Upper lobe of right lung (tissue), 1 donor: ENCODE measurements at places on chromosomes 12 and 14. TPM values are rescaled to one million over a fixed set of nuclear protein-coding genes. Genes with fewer than 3 reads are reported as not detected.

Gene RHEBL1
- total RNA-seq, result 1.1 TPM

DNA sequence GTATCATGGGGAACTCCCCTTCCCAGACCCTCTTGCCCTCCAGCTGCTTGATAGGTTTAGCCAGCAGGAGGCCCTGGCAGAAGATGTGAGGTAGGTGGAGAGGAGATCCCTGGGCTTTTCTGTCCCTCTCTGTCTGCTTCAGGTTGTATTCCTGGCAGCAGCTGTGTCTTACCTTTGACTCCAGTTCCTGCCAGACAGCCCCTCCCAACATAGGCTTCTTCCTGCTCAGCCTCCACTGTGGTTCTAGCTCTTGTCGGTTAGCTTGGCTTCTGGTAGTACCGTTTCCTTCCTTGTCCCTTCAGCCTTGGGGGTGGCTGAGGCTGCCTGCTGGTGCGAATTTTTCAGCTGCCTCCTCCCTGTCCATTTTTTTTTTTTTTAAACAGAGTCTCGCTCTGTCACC is 215.7 kb upstream of the CRY1 start:
- H3K36me3 ChIP-seq, result no peaks in the 10 kb centered on the region
- H3K4me3 ChIP-seq, result no peak overlapping the region
- no peak overlapping the region for H3K27ac ChIP-seq
- no peak for DNase-seq

Gene HNF1A
- total RNA-seq, result not detected

Gene GALNT16
- total RNA-seq, result 3.0 TPM

DNA sequence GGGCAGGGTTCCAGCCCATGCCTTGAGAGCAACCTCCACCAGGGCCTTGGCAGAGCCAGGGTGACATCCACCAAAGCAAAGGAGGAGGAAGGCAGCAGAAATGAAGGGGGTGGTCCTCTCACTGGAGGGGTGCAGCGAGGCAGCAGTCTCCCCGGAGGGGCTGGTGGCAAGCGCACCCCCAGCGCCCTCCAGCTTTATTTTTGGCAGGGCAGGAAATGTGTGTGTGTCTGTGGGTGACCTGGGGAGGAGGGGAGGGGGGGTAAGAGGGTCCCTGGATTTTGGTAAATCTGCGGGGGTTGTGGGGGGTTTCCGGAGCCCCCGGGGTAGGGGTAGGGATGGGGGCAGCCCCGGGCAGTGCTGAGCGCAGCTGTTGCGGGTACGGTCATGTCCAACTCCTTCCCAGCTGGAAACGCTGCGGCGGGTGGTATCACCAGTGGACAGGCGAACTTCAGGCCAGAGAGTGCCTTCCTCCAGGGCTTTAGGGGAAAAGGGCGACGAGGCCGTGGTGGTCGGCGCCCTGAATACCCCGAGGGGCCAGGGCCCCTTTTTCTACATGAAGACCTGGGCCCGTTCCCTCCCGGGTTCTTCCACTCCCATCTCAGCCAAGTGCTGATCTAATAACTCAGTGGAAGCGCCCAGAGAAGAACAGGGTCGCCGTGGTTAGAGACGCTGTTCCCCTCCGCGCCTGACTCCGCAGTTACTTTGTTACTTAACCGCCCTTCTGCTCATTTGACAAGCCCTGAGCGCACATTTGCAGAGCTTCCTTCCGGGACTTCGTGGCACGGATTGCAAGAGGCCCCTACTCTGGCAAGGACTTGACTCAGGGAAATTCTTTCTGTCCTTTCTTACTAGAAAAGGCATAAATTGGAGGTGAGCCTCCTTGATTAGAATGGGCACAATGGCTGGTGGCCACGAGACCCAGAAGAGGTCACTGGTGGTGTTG is 55.2 kb downstream of the FOS start:
- peak overlapping the region; percentile 72 for H3K27ac ChIP-seq
- H3K27me3 ChIP-seq, result no peaks in the 10 kb centered on the region
- DNase-seq, result peak; percentile 69
- peaks cover under 1% of the 10 kb centered on the region for H3K4me1 ChIP-seq
- no peaks in the 10 kb centered on the region for H3K36me3 ChIP-seq

Gene INHBC
- total RNA-seq, result not detected

DNA sequence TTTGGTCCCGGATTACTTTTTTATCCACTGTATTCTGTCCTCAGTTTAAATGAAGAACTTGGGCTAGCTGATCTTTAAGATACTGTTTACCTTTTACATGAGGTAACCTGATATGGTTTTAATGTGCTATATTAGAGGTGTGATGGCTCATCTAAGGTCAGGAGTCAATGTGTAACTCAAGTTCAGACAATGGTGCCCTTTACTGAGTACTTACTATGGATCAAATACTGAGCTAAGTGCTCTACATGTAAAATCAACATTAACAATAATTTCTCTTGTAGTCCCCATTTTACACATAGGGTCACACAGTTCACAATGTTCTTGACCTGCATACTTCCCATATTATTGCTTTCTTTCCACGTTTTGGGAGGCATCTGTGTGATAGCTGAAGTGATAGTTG is 79.2 kb downstream of the CEP83 start:
- no peak overlapping the region for H3K27ac ChIP-seq
- DNase-seq, result no peak
- no peaks in the 10 kb centered on the region for H3K4me1 ChIP-seq
- H3K4me3 ChIP-seq, result no peak overlapping the region

GRCh38 chr14:102779574-102780315 is 2.5 kb downstream of the TRAF3 start:
- H3K27ac ChIP-seq, result no peak overlapping the region
- H3K36me3 ChIP-seq, result no peaks in the 10 kb centered on the region
- H3K27me3 ChIP-seq, result no peaks in the 10 kb centered on the region
- H3K4me1 ChIP-seq, result peaks cover 27% of the 10 kb centered on the region
- DNase-seq, result no peak

DNA sequence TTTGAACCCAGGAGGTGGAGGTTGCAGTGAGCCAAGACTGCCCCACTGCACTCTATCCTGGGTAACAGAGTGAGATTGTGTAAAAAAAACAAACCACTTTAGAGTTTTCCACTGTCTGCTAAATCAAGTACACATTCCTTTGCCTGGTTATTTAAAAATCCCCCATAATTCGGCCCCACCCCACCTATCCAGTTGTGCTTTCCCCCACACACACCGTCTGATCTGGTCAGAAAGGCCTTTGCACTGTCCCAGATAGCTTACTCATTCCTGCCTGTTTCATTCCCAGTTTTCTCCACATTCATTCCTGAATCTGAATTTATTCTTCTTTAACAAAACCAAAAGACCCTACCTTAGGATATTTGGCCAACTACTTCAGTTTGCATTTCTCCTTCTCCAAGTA is 29.5 kb downstream of the NINJ2 start:
- peaks cover 36% of the 10 kb centered on the region for H3K4me1 ChIP-seq
- H3K27ac ChIP-seq, result peak overlapping the region; percentile 83
- H3K36me3 ChIP-seq, result no peaks in the 10 kb centered on the region
- DNase-seq, result no peak
- no peak overlapping the region for H3K4me3 ChIP-seq
- no peaks in the 10 kb centered on the region for H3K27me3 ChIP-seq

GRCh38 chr12:92529944-92530343 is 172.8 kb upstream of the PLEKHG7 start:
- no peaks in the 10 kb centered on the region for H3K27me3 ChIP-seq
- H3K4me1 ChIP-seq, result no peaks in the 10 kb centered on the region
- H3K27ac ChIP-seq, result no peak overlapping the region
- H3K4me3 ChIP-seq, result no peak overlapping the region
- H3K36me3 ChIP-seq, result no peaks in the 10 kb centered on the region

Gene SLIRP
- 71.1 TPM for total RNA-seq

- H3K27me3 ChIP-seq, result no peaks in the 10 kb centered on the region
- H3K27ac ChIP-seq, result no peak overlapping the region
- no peaks in the 10 kb centered on the region for H3K4me1 ChIP-seq
- H3K36me3 ChIP-seq, result peaks cover 39% of the 10 kb centered on the region
Observed at GRCh38 chr12:88166179-88166578, 24.1 kb downstream of the TMTC3 start.

Gene MUCL1
- total RNA-seq, result not detected

GRCh38 chr14:67908052-67908754 is 88.6 kb downstream of the RAD51B start:
- H3K4me1 ChIP-seq, result no peaks in the 10 kb centered on the region
- no peaks in the 10 kb centered on the region for H3K27me3 ChIP-seq
- no peaks in the 10 kb centered on the region for H3K36me3 ChIP-seq
- no peak for DNase-seq
- H3K27ac ChIP-seq, result no peak overlapping the region
- no peak overlapping the region for H3K4me3 ChIP-seq

- no peaks in the 10 kb centered on the region for H3K36me3 ChIP-seq
- H3K27ac ChIP-seq, result no peak overlapping the region
- H3K4me1 ChIP-seq, result no peaks in the 10 kb centered on the region
- H3K4me3 ChIP-seq, result no peak overlapping the region
- DNase-seq, result no peak
Observed at GRCh38 chr12:130117233-130117632, 45.0 kb upstream of the FZD10 start.

- no peak overlapping the region for H3K27ac ChIP-seq
- H3K4me3 ChIP-seq, result no peak overlapping the region
- DNase-seq, result no peak
- H3K36me3 ChIP-seq, result peaks cover 61% of the 10 kb centered on the region
- H3K4me1 ChIP-seq, result peaks cover 4% of the 10 kb centered on the region
Observed at GRCh38 chr12:112025808-112026375, 12.7 kb downstream of the ERP29 start.

- H3K27me3 ChIP-seq, result no peaks in the 10 kb centered on the region
- peak overlapping the region; percentile 55 for H3K4me3 ChIP-seq
- H3K36me3 ChIP-seq, result no peaks in the 10 kb centered on the region
- no peak for DNase-seq
Observed at GRCh38 chr12:57852200-57852599, 5.7 kb upstream of the CTDSP2 start.

DNA sequence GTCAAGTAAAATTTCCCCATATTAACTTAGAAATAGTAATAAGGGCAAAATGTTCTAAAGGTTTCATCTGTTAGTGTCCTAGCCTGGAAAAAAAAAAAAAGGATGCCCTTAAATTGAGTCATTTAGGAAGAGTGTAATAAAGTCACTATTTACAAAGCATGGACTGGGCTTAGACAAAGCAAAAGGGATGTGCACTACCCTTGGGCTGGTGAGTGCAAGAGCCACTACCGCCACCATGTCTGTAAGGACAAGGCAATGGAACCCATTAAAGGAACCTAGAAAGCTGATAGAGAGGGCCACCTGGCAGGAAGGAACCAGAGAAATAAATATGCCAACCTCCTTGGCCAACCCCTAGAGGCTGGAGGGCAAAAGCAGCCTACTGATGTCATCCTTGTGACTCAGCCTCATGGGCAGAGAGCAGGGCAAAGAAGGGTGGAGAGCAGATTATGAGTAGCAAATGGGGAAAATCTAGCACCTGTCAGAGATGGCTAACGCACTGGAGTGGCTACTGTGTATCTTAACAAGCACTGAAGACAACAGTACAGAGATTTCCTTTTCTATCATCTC is 59.5 kb upstream of the FUT8 start:
- H3K36me3 ChIP-seq, result no peaks in the 10 kb centered on the region
- no peak overlapping the region for H3K4me3 ChIP-seq
- no peak overlapping the region for H3K27ac ChIP-seq
- no peaks in the 10 kb centered on the region for H3K27me3 ChIP-seq
- DNase-seq, result no peak

Gene CCDC38
- total RNA-seq, result not detected

DNA sequence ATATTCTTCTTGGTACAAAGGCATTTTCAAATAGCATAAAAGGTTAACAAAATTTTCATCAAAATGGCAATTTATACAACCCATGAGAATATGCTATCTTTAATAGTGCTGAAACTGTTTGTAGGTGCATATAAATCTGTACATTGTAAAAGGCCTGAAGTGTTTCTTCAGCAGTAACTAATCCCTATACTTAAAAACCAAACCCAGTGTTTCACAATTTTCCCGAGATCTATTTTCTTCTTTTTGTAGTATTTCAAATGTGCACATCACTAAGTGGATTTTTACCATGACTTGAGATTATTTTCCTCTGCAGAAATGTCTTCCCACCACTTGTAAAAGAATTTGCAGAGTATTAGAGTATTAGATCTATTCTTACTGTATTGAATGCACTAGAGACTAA is 76.5 kb downstream of the FERMT2 start:
- H3K27me3 ChIP-seq, result no peaks in the 10 kb centered on the region
- H3K36me3 ChIP-seq, result peaks cover 80% of the 10 kb centered on the region
- H3K27ac ChIP-seq, result no peak overlapping the region
- DNase-seq, result no peak
- H3K4me3 ChIP-seq, result no peak overlapping the region

- H3K27ac ChIP-seq, result no peak overlapping the region
- no peaks in the 10 kb centered on the region for H3K27me3 ChIP-seq
- DNase-seq, result no peak
- no peak overlapping the region for H3K4me3 ChIP-seq
- H3K36me3 ChIP-seq, result no peaks in the 10 kb centered on the region
Observed at GRCh38 chr12:43676183-43676813, 82.3 kb downstream of the PUS7L start.

- H3K4me1 ChIP-seq, result no peaks in the 10 kb centered on the region
- no peak overlapping the region for H3K4me3 ChIP-seq
- no peaks in the 10 kb centered on the region for H3K27me3 ChIP-seq
- H3K36me3 ChIP-seq, result no peaks in the 10 kb centered on the region
- H3K27ac ChIP-seq, result no peak overlapping the region
Observed at GRCh38 chr12:94952325-94952724, 51.2 kb downstream of the NDUFA12 start.

DNA sequence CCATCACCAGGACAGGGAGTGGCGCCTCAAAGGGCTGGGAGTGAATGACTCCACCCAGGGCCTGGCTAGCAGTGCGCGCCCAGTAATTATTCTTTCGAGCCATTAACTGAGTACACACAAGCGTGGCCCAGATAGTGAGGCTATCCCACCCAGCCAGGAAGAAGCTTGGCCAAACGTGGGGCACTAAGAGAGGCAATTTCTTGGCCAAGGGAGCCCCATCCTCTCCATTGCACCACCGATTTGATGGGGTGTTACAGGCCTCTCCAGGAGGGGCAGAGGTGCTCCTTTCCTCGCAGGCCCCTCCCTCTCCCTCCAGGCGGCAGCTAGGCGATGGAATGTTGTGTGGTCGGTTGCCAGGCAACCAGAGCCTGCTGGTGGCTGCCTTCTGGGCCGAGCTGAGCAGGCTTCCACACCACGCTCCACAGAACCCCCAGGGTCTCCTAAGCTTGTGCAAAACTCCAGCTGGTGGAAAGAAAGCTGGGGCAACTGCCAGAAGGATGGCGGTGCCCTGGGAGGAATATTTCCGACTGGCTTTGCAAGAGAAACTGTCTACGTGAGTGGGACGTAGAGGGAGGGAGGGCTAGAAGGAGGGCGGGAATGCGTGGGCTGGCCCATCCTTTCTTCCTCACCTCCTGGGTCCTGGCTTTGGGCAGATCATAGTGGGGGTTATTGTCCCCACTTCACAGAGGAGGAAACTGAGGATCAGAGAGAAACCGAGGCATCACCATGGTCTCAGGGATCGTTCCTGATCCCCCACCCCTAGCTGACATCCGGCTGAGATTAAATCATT is at the start of gene CFAP73:
TSS of gene CFAP73 (plus strand) at position 364 of the 790 bp plus-strand sequence. CDS start at position 498, 134 bp downstream.
- peaks cover 15% of the 10 kb centered on the region for H3K4me1 ChIP-seq
- no peak within 1 kb of the TSS for H3K27ac ChIP-seq
- H3K27me3 ChIP-seq, result peaks cover 47% of the 10 kb centered on the region
- no peak within 1 kb of the TSS for H3K4me3 ChIP-seq

Gene ADCY4
- total RNA-seq, result 54.5 TPM

- H3K27ac ChIP-seq, result no peak overlapping the region
Observed at GRCh38 chr12:58914457-58914856, 5.8 kb downstream of the LRIG3 start.

Gene BEST3
- total RNA-seq, result not detected

Gene SLC22A17
- 12.1 TPM for total RNA-seq

GRCh38 chr12:53476769-53477209 is 22.5 kb downstream of the MAP3K12 start:
- peaks cover 100% of the 10 kb centered on the region for H3K36me3 ChIP-seq
- H3K4me1 ChIP-seq, result peaks cover 24% of the 10 kb centered on the region
- no peak overlapping the region for H3K27ac ChIP-seq
- DNase-seq, result no peak

Gene REM2
- total RNA-seq, result 0.41 TPM
